Neural crest cell (in vitro differentiated cells): ENCODE measurements at places on chromosomes 6 and 20.

GRCh38 chr20:62946918-62947317, 5.6 kb upstream of the SLC17A9 start:
- peaks cover 30% of the 10 kb centered on the region for H3K36me3 ChIP-seq
- DNase-seq = no peak
- no peak overlapping the region for H3K4me3 ChIP-seq
- no peaks in the 10 kb centered on the region for H3K27me3 ChIP-seq
- peaks cover under 1% of the 10 kb centered on the region for H3K4me1 ChIP-seq

GRCh38 chr6:134980846-134981245, 30.9 kb upstream of the ALDH8A1 start:
- no peak overlapping the region for H3K27ac ChIP-seq
- peaks cover 22% of the 10 kb centered on the region for H3K36me3 ChIP-seq
- H3K4me1 ChIP-seq = no peaks in the 10 kb centered on the region

- H3K4me1 ChIP-seq = peaks cover 13% of the 10 kb centered on the region
- peaks cover 38% of the 10 kb centered on the region for H3K36me3 ChIP-seq
Observed at GRCh38 chr6:147283460-147283859, 79.2 kb downstream of the STXBP5 start.

- peaks cover 3% of the 10 kb centered on the region for H3K36me3 ChIP-seq
- DNase-seq = no peak
- H3K27ac ChIP-seq = no peak overlapping the region
- H3K4me3 ChIP-seq = no peak overlapping the region
- H3K4me1 ChIP-seq = peaks cover 4% of the 10 kb centered on the region
- peaks cover 2% of the 10 kb centered on the region for H3K27me3 ChIP-seq
Observed at GRCh38 chr20:47183367-47183766, 173.1 kb downstream of the ZMYND8 start.

DNA sequence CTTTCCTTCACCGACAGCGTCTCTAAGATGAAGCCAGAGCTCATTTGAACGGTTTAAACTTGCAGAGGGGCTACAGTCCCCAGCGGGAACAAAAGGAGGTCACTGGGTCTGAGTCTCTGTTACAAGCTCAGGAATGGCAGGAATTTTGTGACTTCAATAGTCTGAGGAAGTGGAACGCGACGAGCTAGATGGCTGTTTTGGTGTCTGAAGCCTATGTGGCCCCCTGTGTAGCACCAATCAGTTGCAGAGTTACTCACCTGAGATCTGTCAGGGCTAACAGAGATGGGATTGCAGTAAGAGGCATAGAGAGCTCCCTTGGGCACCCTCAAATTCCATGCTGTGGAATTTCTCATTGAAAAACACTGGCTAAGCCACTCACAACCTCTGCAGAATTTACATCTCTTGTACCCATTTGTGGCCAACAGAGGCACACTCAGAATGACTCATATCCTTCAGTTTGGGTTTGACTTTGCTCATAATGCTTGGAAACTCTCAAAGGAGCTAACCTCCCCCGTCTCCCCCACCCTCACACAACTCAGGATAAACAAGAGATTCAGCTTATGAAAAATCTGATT, 7.1 kb upstream of the TCP11 start:
- DNase-seq = peak; percentile 23
- peaks cover 49% of the 10 kb centered on the region for H3K4me1 ChIP-seq
- H3K36me3 ChIP-seq = no peaks in the 10 kb centered on the region
- H3K27ac ChIP-seq = peak overlapping the region; percentile 81

- no peaks in the 10 kb centered on the region for H3K27me3 ChIP-seq
- no peak for DNase-seq
- H3K36me3 ChIP-seq = peaks cover 6% of the 10 kb centered on the region
- peaks cover 8% of the 10 kb centered on the region for H3K4me1 ChIP-seq
- no peak overlapping the region for H3K4me3 ChIP-seq
Observed at GRCh38 chr6:112172540-112172939, 81.8 kb downstream of the LAMA4 start.

DNA sequence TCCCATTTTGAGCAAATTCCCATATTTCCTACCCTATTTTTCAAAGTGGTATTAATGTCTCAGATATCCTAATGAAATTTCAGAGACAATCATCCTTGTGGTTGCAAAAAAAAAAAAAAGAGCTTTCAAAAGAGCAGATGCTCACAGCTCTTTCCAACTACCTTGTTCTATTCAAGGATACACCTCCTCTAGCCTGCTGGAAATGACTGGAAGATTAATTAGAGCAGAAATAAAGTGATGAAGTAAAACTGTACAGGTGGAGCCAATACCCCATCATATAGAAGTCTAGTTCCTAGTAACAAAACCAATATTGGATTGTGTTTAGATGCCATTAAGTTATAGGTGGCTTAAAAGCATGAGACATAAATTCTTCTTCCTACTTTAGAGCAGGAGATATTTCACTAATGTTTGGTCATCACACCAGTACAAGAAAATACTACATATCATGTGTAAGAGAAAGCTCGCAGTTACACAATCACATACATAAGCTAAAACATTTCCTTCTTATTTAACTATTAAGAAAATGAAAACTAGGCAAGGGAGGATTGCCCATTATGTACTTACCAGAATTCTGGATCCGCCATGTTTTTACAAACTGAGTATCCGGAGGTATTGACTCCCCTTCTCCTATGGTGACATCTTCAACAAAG, 42.4 kb downstream of the ILRUN start:
- H3K4me1 ChIP-seq = peaks cover 29% of the 10 kb centered on the region
- no peak overlapping the region for H3K4me3 ChIP-seq
- peaks cover 4% of the 10 kb centered on the region for H3K36me3 ChIP-seq
- no peak overlapping the region for H3K27ac ChIP-seq
- DNase-seq = no peak

- H3K4me1 ChIP-seq = no peaks in the 10 kb centered on the region
- no peak overlapping the region for H3K27ac ChIP-seq
- H3K4me3 ChIP-seq = no peak overlapping the region
- DNase-seq = no peak
Observed at GRCh38 chr6:134802426-134803058, 147.4 kb downstream of the ALDH8A1 start.

- no peak overlapping the region for H3K27ac ChIP-seq
- DNase-seq = no peak
- H3K4me1 ChIP-seq = peaks cover 4% of the 10 kb centered on the region
Observed at GRCh38 chr6:158628542-158628941, 16.0 kb downstream of the DYNLT1 start.

GRCh38 chr6:106125925-106126435, 39.8 kb downstream of the PRDM1 start:
- DNase-seq = no peak
- no peaks in the 10 kb centered on the region for H3K27me3 ChIP-seq
- no peaks in the 10 kb centered on the region for H3K36me3 ChIP-seq
- peaks cover 5% of the 10 kb centered on the region for H3K4me1 ChIP-seq
- no peak overlapping the region for H3K27ac ChIP-seq

DNA sequence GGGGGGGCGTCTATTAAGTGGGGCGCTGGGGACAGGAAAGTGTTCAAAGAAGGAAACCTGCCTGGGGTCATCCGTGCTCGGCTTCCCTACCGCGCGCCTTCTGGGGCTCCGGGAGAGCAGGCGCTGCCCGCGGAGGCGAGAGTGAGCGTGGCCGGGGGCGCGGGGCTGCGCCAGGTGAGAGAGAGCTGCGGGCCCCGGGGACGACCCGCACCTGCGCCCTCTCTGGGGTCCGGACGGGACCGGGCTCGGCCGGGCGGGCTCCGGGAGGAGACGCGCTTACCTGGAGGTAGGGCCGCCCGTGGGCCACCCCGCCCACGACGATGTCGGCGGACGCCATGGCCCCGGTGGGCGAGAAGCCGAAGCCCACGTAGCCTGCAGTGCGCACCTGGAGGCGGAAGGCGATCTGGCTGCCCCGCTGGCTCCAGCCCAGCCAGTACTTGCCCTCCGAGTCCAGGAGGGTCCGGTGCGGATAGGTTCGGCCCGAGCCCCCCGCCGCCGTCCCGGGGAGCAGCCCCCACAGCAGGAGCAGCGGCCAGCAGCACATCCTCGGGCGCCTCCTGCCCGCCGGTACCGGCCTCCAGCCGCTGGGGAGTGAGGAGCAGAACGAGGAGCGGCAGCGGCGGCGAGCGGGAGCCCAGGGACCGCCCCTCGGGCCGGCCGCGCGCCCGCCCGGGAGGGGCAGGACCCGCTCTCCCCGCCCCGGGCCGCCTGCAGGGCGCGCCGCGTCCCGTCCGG, at the start of gene MOXD1:
Gene MOXD1, minus strand, starts transcription at position 593 of the 735 bp plus-strand sequence. Its CDS starts 49 bp downstream, at position 544.
- H3K36me3 ChIP-seq = peaks cover 6% of the 10 kb centered on the region
- H3K27me3 ChIP-seq = peaks cover 45% of the 10 kb centered on the region
- peak within 1 kb of the TSS; percentile 91 for H3K4me3 ChIP-seq
- peaks cover 47% of the 10 kb centered on the region for H3K4me1 ChIP-seq
- peak; percentile 45 for DNase-seq

GRCh38 chr6:154868143-154868594, 126.9 kb upstream of the TIAM2 start:
- no peak overlapping the region for H3K4me3 ChIP-seq
- no peak for DNase-seq
- no peaks in the 10 kb centered on the region for H3K36me3 ChIP-seq
- H3K27ac ChIP-seq = no peak overlapping the region
- H3K27me3 ChIP-seq = no peaks in the 10 kb centered on the region
- H3K4me1 ChIP-seq = peaks cover 22% of the 10 kb centered on the region

GRCh38 chr20:62549499-62550086, 73.8 kb upstream of the GATA5 start:
- no peak overlapping the region for H3K27ac ChIP-seq
- H3K4me1 ChIP-seq = peaks cover 9% of the 10 kb centered on the region
- no peaks in the 10 kb centered on the region for H3K36me3 ChIP-seq
- H3K27me3 ChIP-seq = peaks cover 36% of the 10 kb centered on the region
- no peak overlapping the region for H3K4me3 ChIP-seq

DNA sequence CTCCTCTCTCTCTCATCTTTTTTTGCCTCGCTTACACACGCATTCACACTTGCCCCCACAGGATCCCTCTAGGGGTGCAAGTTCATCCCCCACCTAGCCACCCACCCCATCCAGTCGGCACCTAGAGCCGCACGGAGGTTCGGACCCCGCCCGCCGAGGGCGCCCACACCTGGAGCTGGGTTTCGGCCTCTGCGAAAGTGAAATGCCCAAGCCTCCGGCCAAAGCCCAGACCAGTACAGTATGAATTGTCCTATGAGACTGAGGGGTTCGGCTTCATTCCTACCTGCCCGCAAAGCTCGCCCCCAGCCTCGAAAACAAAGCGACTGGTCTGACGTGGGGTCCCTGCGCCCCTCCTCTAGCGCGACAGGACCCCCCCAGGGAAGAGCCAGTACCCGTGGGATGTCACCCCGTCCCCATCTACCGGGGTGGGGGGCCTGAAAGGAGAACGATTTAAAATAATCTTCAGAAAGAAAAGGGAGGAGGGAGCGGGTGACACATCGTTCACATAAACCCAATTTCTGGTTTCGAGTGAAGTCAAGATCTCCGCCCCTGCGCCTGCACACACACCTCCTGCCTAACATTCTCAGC, 1.5 kb downstream of the TFAP2A start:
- H3K27me3 ChIP-seq = peaks cover 95% of the 10 kb centered on the region
- peaks cover 56% of the 10 kb centered on the region for H3K4me1 ChIP-seq
- no peak overlapping the region for H3K27ac ChIP-seq
- DNase-seq = no peak
- peak overlapping the region; percentile 91 for H3K4me3 ChIP-seq
- peaks cover 10% of the 10 kb centered on the region for H3K36me3 ChIP-seq

GRCh38 chr20:52087471-52087870, 104.1 kb downstream of the ZFP64 start:
- DNase-seq = no peak
- peaks cover 11% of the 10 kb centered on the region for H3K4me1 ChIP-seq
- no peak overlapping the region for H3K4me3 ChIP-seq
- peaks cover 33% of the 10 kb centered on the region for H3K36me3 ChIP-seq
- H3K27ac ChIP-seq = no peak overlapping the region

GRCh38 chr20:63102721-63103375, 96.1 kb upstream of the BHLHE23 start:
- no peak overlapping the region for H3K27ac ChIP-seq
- H3K4me1 ChIP-seq = peaks cover 6% of the 10 kb centered on the region
- peaks cover 13% of the 10 kb centered on the region for H3K27me3 ChIP-seq
- H3K4me3 ChIP-seq = peak overlapping the region; percentile 34
- no peaks in the 10 kb centered on the region for H3K36me3 ChIP-seq

DNA sequence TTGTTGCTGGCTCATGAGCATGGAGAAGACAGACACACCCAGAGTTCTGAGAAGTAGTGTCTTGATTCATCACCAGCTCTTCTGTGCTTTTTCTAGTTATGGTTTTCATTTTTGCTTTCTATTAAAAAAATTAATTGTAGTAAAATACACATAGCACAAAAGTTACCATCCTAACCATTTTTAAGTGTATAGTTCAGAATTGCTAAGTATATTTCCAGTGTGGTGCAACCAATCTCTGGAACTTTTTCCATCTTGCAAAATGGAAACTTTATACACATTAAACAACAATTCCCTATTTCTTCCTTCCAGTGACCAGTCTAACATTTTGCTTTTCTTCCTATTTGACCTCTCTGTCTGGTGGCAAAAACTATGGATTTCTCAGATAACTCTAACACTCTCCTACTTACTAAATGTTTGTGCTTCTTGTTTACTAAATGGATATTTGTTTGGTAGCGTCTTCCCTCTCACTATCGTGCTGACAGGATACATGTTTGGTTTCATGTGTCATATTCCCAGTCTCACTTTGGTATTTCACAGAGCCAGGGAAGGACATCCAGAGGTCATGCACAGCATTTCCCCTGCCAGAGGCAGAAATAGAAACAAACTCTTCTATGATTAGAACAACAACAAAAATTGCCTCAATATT, 40.6 kb downstream of the TXLNB start:
- no peaks in the 10 kb centered on the region for H3K27me3 ChIP-seq
- peaks cover 4% of the 10 kb centered on the region for H3K4me1 ChIP-seq
- no peaks in the 10 kb centered on the region for H3K36me3 ChIP-seq
- DNase-seq = no peak

DNA sequence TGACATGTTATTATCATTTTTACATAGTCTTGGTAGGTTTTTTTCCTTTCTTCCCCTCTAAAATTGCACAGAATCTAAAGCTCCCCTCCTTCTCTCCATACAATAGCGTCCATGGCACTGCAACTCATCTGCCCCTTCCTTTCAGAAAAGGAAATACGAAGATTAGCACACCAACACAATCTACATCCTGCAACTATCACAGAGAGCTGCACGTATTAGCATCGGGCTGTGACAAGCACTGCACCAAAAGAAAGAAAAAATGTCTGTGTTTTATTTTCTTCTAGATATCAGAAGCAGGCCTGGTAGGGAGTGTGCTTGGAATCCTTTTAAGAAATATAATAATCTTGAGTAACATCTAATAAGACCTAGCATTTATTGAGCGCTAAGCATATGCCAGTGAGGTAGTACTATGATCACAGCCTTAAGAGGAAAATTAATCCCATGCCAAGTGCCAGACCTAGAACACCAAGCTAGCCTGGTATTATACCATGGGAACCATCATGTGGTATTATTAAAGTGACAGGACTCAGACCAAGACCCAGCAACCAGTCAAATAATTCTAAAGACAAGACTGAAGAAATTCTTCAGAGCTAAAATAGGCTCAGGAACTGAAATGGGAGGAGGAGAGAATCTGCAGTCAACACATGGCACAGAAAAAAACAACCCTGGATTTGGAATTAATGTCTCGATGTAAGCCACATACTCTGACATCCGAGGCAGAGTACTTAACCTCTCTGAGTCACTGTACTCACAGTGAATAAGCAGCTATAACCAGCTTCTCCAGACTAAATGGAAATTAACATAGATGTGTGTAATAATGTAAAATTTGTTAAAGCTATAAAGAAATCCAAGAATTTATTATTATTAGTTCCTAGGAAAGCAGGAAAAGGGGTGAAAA, 124.3 kb downstream of the IPCEF1 start:
- peaks cover 11% of the 10 kb centered on the region for H3K4me1 ChIP-seq
- no peak for DNase-seq
- H3K27ac ChIP-seq = no peak overlapping the region
- H3K27me3 ChIP-seq = no peaks in the 10 kb centered on the region
- no peaks in the 10 kb centered on the region for H3K36me3 ChIP-seq
